ENCODE measurements at places on chromosomes 4 and X. TPM values are rescaled to one million over a fixed set of nuclear protein-coding genes. Genes with fewer than 3 reads are reported as not detected.

The UGT2A1 gene
- polyA plus RNA-seq: 0.40 TPM

The SLIT2 gene
- polyA plus RNA-seq: 49.7 TPM

The TMSB15C gene
- 9.3 TPM for polyA plus RNA-seq

The PLAC8 gene
- polyA plus RNA-seq: 2.7 TPM

The KLHL4 gene
- polyA plus RNA-seq: 8.2 TPM

The NEXMIF gene
- polyA plus RNA-seq: 3.3 TPM

The GPRASP2 gene
- 44.3 TPM for polyA plus RNA-seq

The GPR34 gene
- polyA plus RNA-seq: 4.8 TPM

The TMSB15A gene
- polyA plus RNA-seq: 72.1 TPM

The RBM47 gene
- 85.1 TPM for polyA plus RNA-seq

The EGF gene
- polyA plus RNA-seq: 3.0 TPM

The EPHA5 gene
- polyA plus RNA-seq: 0.57 TPM

The SLC6A14 gene
- 0.06 TPM for polyA plus RNA-seq

The LUZP4 gene
- not detected for polyA plus RNA-seq

The GYPE gene
- 4.0 TPM for polyA plus RNA-seq

The SHROOM4 gene
- polyA plus RNA-seq: 16.3 TPM

The CCNG2 gene
- 144 TPM for polyA plus RNA-seq

The TMPRSS11D gene
- not detected for polyA plus RNA-seq

The FAAH2 gene
- 13.5 TPM for polyA plus RNA-seq

The ARMCX1 gene
- polyA plus RNA-seq: 47.7 TPM

The SMS gene
- polyA plus RNA-seq: 170 TPM

The PPARGC1A gene
- 36.2 TPM for polyA plus RNA-seq

The MSX1 gene
- 0.86 TPM for polyA plus RNA-seq

The UGT2B15 gene
- 0.07 TPM for polyA plus RNA-seq

The UGT2B17 gene
- not detected for polyA plus RNA-seq

The WDR17 gene
- polyA plus RNA-seq: 6.0 TPM

The SPP1 gene
- polyA plus RNA-seq: 347 TPM

The NLGN4X gene
- 13.7 TPM for polyA plus RNA-seq

The NAP1L5 gene
- polyA plus RNA-seq: 13.8 TPM

The FLNA gene
- polyA plus RNA-seq: 393 TPM

The TCP11X2 gene
- 2.2 TPM for polyA plus RNA-seq

The CXCL8 gene
- polyA plus RNA-seq: 0.35 TPM

The KLHL34 gene
- polyA plus RNA-seq: 0.10 TPM

The SSX1 gene
- polyA plus RNA-seq: not detected

The AKAP14 gene
- 0.37 TPM for polyA plus RNA-seq

The FAM200B gene
- polyA plus RNA-seq: 71.6 TPM

The GAGE13 gene
- polyA plus RNA-seq: not detected

The SNX12 gene
- 54.3 TPM for polyA plus RNA-seq

The ITGB1BP2 gene
- polyA plus RNA-seq: 1.2 TPM

The PTPN13 gene
- 128 TPM for polyA plus RNA-seq

The ADGRG2 gene
- 17.4 TPM for polyA plus RNA-seq

The RGN gene
- polyA plus RNA-seq: 43.6 TPM

The CPLX1 gene
- 1.3 TPM for polyA plus RNA-seq

The POF1B gene
- polyA plus RNA-seq: 0.33 TPM

The PCDH11X gene
- 0.31 TPM for polyA plus RNA-seq

The HTN3 gene
- not detected for polyA plus RNA-seq

The MAOB gene
- polyA plus RNA-seq: 48.7 TPM

The LDB2 gene
- polyA plus RNA-seq: 93.4 TPM

The GPRIN3 gene
- 7.6 TPM for polyA plus RNA-seq

The SPOCK3 gene
- 15.0 TPM for polyA plus RNA-seq

The MAGEA2B gene
- polyA plus RNA-seq: not detected

The CSN1S1 gene
- not detected for polyA plus RNA-seq

The DGKK gene
- polyA plus RNA-seq: 11.3 TPM

The MTNR1A gene
- 1.6 TPM for polyA plus RNA-seq

The GTPBP6 gene
- 41.9 TPM for polyA plus RNA-seq

The XAGE1A gene
- polyA plus RNA-seq: not detected
